ENCODE measurements at places on chromosomes 4 and X. TPM values are rescaled to one million over a fixed set of nuclear protein-coding genes. Genes with fewer than 3 reads are reported as not detected.
A peak's percentile ranks its signal among the peaks of the same experiment; 100 is the strongest.

DNA sequence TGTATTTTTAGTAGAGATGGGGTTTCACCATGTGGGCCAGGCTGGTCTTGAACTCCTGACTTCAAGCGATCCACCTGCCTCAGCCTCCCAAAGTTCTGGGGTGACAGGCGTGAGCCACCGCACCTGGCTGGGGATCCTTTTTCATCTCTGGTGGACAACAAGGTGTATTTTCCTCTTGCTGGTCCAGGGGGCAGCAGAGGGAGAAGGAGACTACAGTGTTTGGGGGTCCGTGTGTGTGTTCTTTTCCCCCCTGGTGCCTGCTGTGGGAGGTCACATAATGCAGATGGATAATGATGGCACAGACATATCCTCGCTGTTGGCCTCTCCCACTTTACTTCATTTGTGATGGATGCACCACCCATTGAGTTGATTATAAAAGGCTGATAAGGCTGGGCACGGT, 39.0 kb upstream of the CD99 start:
- DNase-seq: no peak

DNA sequence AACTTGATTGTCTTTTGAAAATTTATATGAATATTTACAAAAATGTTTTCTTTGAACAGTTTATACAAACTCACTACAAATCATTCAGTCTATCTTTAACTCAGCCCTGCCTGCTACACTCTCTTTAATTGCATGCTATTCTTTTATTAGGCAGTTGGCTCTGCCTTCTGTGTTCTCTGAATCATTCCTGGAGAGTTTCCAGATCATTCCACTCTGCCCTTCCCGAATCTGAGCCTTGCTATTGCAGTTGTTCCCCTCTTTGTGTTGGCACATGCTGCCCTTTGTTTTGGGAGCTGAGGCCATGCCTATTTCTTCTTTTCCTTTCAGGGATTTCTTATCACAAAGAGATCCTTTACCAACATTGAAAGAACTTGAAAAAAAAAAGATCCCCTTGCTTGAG, 8.7 kb upstream of the TECRL start:
- no peak for DNase-seq

- peak; percentile 25 for DNase-seq
Measured at GRCh38 chr4:75715105-75715799, 9.1 kb upstream of the USO1 start.

SYTL5 gene
- 2.5 TPM for total RNA-seq

CXCL13 gene
- not detected for total RNA-seq

ZNF157 gene
- total RNA-seq: 0.16 TPM

DNA sequence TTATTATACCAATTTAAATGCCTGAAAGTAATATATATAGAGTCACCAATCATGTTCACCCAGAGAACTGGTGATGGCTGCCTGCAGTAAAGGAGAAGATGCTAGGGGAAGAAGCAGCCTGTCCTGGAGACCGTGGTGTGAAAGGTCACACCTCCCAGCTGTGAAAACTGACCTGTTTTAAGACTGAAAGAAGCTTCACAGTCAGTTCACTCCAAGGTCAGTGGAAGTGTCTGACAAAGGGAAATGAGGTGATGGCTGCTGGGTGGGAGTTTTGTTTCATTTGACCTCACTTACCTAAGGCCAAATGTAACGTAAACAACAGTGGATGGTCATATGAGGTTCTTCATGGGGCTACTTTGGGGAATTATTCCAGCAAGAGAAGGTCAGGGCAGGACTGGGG, 352.1 kb upstream of the GATB start:
- DNase-seq: no peak

- DNase-seq: no peak
Measured at GRCh38 chrX:30657196-30658161, 4.3 kb downstream of the GK start.

ASMT gene
- not detected for total RNA-seq

TBL1X gene
- 39.9 TPM for total RNA-seq

DNA sequence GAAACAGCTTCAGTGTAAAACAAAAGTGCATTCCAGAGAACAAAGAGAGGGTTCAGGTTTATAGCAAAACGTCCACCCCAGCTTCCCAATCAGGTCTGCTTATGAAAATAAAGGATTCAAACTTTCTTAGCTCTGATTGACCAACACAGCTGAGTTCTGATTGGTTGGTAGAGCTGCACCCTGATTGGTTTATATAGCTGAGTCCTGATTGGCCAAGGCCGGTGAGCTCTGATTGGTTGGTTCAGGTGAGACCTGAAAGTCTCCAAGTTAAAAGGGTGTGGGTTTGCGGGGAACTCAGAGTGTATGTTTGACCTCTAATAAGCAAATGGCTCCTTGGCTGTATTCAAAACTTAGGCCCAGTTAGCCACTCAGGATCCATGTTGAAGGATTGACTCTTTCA, 20.9 kb downstream of the CLRN2 start:
- no peak for DNase-seq

DNA sequence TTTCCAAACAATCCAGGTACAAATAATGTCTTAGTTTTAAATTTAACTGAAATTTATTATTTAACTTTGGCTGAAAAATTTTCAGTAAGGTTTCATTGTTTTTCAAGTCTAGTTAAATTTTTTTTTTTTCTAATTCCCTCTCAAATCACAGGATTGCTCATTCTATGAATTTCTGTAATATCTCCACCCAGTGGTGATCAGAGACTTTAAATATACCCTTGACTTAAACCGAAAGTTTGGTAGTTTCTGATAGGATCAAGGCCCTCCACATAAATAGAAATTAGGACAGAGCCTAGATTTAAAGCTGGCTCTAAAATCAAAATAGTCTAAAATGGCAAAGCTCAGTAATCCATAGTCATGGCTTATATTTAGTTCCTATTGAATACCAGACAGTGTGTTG, 175.4 kb downstream of the TBCK start:
- no peak for DNase-seq

- DNase-seq: no peak
Measured at GRCh38 chrX:106963111-106963510, 36.9 kb downstream of the MORC4 start.

- no peak for DNase-seq
Measured at GRCh38 chrX:137118536-137118935, 84.7 kb upstream of the GPR101 start.

DNA sequence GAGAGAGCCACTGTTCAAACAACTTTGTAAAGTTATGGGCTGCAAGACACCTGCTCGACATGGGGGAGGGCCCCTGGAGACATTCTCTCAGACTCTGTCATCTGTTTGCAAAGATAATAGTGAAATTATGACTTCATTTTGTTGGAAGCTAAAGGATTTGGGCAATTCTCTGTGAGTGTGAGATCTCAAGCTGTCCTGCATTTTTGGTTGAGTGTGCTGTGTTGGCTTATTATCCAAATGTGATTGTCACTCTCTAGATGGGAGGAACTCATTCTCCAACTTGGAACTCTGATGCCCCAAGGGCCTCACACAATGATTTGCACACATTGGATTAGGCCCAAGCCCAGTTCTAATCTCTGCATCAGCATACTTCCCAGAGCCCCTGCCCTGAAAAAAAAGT, 63.7 kb downstream of the STK32B start:
- no peak for DNase-seq

GRCh38 chr4:134740290-134740689, 538.7 kb upstream of the PABPC4L start:
- no peak for DNase-seq

DNA sequence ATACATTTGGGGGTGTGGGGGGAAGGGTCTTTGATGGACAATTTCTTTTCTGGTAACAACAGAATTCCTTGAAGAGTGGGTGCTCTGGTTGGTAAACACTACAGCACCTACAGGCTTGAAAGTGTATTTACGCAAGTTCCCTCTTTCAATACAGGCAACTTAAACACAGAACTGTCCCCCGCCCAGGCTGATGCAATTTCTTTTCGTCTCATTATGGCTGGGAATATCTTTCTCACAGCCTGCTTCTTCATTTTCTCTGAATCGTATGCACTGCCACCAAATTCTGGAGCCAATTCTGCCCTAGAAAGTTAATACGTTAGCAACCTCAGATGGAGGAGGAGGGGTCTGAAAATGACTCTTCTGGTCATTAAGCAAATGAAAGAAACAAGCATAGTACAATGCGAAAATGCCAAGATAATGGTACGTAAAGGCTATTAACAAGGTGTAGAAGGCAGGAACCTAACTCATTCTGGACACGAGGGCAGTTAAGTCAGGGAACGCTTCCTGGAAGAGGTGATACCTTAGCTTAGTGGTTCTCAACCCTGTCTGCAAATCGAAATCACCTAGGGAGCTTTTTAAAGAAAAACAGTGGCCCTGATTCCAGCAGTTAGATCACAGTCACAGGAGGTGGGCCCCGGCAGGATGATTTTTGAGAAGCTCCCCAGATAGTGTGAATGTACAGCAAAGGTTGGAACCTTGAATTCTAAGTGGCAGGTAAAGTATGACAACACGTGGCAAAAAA, 1.0 kb downstream of the AGA start:
- no peak for DNase-seq

DNA sequence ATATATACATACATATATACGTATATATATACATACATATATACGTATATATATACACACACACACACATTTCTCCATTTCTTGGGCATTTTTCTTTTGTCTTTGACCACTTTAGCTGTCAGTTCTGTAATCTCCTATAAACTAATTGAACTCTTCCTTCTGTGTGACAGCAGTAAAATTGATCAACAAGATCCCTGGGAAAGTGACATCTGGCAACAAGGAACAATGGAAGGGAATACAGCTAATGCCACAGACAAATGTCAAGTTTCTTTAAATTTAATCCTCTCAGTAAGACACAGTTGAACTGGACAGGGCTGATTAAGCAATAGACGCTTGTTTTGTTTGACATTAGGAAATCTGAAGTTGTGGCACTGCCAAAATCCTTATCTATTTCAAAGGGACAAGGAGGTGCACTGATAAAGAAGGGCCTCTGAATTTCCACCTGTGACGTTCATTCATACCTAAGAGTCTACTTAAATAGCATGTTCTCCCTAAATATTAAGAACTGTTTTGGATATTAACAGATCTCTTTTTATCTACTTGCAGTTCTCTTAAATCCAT, 126.9 kb downstream of the RNF150 start:
- DNase-seq: no peak

- DNase-seq: no peak
Measured at GRCh38 chrX:42624524-42624923, 153.4 kb downstream of the PPP1R2C start.

HSFX3 gene
- not detected for total RNA-seq

DCAF12L2 gene
- not detected for total RNA-seq

GRCh38 chr4:115323106-115323707, 209.8 kb upstream of the NDST4 start:
- no peak for DNase-seq

GRCh38 chrX:135543172-135543571, 22.7 kb downstream of the INTS6L start:
- DNase-seq: no peak

- no peak for DNase-seq
Measured at GRCh38 chr4:10925996-10926395, 241.4 kb upstream of the CLNK start.

- DNase-seq: no peak
Measured at GRCh38 chrX:118521435-118521834, 25.8 kb downstream of the DOCK11 start.

CUL4B gene
- total RNA-seq: 78.6 TPM

DNA sequence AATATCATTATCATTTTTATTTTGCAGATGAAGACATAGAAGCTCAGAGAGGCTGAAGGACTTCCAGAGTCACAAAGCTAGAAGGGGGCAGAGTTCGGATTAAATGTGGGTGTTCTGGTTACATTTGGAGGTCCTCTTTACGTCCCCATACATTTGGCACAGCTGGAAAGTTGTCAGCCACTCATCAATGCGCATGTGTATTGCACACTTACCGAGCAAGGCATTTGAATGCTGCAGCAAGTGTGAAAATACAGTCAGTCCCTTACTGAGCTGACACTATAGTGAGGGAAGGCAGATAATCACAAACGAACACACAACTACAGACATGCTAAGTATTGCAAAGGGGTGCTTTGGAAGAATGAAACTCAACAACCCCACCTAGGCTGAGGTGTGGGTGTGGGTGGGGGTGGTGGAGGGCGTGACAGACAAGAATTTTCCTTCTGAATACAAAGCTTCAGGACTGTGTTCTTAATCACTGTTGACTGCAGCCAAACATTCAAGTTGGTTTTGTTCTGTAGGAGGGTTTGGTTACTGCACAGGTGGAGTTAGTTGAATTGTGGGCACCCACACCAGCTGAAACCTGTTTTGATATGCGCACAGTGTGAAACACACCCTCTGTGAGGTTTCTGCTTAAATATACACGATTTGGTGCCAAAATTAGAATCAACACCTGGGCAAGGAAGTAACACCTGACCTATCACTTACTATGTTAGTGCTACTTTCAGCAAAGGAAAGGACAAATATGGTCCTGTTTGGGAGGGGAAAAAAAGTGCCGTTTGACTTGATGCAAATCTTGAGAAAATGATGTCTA, 72.4 kb downstream of the COQ2 start:
- peak; percentile 59 for DNase-seq

- DNase-seq: no peak
Measured at GRCh38 chr4:61149278-61149677, 50.8 kb upstream of the ADGRL3 start.

GRID2 gene
- not detected for total RNA-seq

- no peak for DNase-seq
Measured at GRCh38 chr4:124455671-124456070, 256.9 kb downstream of the ANKRD50 start.

PAGE2 gene
- total RNA-seq: not detected

GRCh38 chr4:110245577-110245976, 47.2 kb upstream of the ELOVL6 start:
- DNase-seq: no peak

ARR3 gene
- total RNA-seq: not detected

CDS1 gene
- not detected for total RNA-seq

- no peak for DNase-seq
Measured at GRCh38 chr4:8732092-8732491, 139.5 kb downstream of the CPZ start.

- no peak for DNase-seq
Measured at GRCh38 chr4:108941904-108942430, 179.1 kb upstream of the ETNPPL start.

- DNase-seq: no peak
Measured at GRCh38 chr4:52052475-52052780, 1.3 kb downstream of the SPATA18 start.

DNA sequence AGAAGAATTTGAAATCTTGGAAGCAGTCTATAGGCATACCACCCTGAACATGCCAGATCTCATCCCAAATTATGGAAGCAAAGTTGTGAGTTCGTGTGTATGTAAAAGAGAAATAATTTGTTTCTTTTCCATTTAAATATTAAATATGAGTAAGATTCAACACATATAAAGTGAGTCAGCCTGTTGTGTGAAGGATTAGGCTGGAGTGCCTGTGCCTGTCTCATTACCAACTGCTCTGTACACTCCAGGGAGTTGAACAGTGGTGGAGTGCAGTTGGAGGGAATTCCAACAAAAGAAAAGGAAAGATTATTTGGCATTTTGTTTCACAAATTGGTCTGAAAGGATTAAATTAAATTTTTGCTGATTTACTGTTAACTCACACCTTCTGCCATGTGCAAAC, 435.6 kb downstream of the FAT4 start:
- DNase-seq: no peak

- no peak for DNase-seq
Measured at GRCh38 chrX:11435568-11435967, 142.4 kb downstream of the AMELX start.

DNA sequence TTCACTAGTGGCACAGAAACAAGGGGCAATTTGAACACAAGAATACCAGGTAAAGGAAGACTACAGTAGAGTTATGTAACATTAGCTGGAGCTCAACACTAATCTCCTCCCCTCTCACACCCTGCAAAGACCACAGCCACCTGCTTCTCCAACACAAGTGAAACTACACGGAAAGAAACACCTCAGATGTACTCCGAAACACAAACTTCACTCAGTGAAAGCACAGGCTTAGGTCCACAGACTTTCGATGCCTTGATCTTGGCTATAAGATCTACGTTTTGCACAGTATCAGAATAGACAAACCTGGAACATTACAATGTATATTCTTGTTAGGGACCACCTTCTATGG, 7.6 kb downstream of the ACSL1 start:
- DNase-seq: no peak
